ENCODE measurements at places on chromosomes 16 and 17.

DNA sequence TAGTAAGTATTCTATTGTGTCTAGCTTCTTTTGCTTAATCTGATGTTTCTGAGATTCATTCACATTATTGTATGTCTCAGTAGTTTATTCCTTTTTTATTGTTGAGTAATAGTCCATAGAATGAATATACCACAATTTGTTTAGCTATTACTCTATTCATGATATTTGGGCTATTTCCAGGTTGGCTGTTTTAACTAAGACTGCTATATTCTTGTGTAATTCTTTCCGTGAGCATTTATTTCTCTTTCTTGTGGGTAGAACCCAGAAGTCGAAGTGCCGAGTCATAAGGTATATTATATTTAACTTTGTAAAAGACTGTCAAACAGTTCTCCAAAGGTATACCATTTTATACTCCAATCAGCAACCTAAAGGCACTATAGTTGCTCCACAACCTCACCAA is 160.8 kb downstream of the ANKFN1 start:
- no peak for DNase-seq

- no peak for DNase-seq
These were observed 26.6 kb upstream of the GINS2 start for GRCh38 chr16:85715169-85716021.

DNA sequence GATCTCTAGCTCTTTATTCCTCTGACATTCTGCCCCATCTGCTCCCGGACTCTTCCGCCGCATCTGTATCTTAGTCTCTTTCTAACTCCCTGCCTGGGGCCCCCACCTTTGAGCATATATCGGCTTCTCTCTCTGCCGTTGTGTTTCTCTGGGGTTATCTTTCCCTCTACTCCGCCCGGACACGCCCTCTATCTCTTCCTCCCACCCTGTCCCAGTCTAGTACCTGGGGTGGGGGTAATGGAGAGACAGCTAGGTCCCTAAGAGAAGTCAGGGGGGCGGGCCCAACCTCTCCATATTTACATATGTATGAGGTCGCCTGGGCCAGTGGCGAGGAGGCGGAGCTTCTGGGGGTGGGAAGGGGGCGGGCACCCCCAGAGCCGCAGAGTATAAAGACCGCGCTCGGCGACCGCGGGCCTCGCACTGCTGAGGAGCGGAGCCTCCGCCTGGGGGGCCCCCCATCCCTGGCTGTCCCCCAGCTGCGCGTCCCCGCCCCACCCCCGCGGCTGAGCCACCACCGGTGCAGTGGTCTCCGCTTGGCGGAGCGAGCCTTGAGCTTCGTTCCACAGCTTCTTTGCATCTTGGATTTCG is at the start of gene ATP1B2:
ATP1B2 (plus strand) TSS at position 418 of the 588 bp plus-strand sequence. CDS start 593 bp downstream, outside the sequence.
- DNase-seq: peak; percentile 79

GRCh38 chr17:80773243-80773991 is 218.2 kb upstream of the CHMP6 start:
- no peak for DNase-seq

All from CD4-positive, alpha-beta T cell treated with Interleukin-17A for 1 hour (primary cell).